ENCODE measurements at places on chromosomes 6 and 20. TPM values are rescaled to one million over a fixed set of nuclear protein-coding genes. Genes with fewer than 3 reads are reported as not detected.

The FNDC1 gene
- 0.14 TPM for total RNA-seq

The TFAP2C gene
- 71.7 TPM for total RNA-seq

The BMP7 gene
- total RNA-seq: 287 TPM

The MMP24 gene
- total RNA-seq: 2.6 TPM

The MYCT1 gene
- not detected for total RNA-seq

The PPP1R3G gene
- 0.45 TPM for total RNA-seq

The PANK2 gene
- total RNA-seq: 38.9 TPM

- DNase-seq: no peak
Measured at GRCh38 chr6:21836277-21836676, 242.7 kb downstream of the SOX4 start.

DNA sequence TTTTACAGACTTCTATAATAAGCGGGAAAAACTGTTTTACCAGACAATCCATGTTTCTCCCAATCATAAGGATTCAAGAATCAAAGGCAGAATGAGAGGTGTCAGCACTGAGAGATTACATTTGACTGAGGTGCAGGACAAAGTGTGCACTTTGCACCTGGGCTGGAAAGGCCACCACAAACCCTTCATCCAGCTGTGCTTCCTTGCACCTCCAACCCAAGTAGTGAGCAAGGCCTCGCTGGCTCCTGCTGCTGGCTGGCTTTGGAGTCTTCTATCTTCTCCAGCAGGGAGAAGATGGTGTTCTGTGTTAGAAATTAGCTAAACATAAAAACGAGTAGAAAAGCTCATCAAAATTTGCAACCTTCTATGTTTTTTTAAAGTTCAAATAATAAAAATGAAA lies 77.7 kb downstream of the CHD6 start:
- no peak for DNase-seq

DNA sequence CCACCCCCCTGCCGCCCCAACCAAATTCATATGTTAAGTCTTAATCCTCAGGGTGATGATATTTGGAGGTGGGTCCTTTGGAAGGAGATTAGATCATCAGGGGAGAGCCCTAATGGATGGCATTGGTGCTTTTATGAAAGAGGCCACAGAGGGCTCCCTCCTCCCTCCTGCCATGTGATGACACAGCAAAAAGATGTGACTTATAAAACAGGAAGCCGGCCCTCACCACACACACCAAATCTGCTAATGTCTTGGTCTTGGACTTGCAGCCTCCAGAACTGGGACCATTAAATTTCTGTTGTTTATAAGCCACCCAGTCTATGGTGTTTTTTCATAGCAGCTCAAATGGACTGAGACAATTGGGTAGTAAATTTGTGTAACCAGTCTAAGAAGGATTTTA lies 176.3 kb downstream of the ADGRG6 start:
- DNase-seq: no peak

- DNase-seq: no peak
Measured at GRCh38 chr6:149229096-149229495, 88.4 kb upstream of the TAB2 start.

DNA sequence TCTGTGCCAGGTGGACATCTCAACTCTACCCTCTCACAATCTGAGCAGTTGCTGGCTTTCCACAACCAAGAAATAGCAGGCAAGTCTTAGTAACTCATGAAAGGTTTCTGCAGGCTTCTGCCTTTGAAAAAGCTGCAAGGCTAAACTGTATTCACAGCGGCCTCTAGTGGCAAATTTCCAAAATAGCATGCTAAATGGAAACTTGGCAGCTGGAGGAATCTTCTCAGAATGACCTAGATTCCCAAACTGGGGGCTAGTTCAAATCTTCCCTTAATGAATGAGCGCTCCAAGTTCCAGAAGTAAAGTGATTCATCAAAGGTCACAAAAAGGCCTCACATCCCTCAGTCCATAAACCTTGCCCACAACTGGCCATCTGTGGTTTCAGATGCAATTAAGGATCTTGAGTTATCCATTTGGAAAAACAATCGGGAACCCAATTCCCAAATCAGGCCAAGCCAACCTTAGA lies 11.9 kb upstream of the CPNE5 start:
- no peak for DNase-seq

- no peak for DNase-seq
Measured at GRCh38 chr20:52269321-52269720, 77.7 kb upstream of the ZFP64 start.

- no peak for DNase-seq
Measured at GRCh38 chr20:33673410-33674293, 576 bp downstream of the NECAB3 start.

DNA sequence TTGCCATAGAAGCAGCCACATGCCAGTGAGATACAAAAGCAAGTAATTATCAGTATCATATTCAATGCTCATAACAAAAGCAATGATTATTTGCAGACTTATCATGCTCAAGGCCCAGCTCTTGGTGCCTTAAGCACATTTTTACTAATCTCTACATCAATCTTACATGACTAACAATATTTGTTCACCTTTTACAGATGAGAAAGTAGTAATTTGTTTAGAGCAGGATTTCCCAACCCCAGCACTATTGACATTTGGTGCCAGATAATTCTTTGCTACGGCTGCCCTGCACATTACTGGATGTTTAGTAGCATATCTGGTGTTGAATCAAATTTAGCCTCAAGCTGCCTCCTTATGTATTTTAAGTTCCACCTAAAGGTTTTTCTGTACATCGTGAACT lies 19.0 kb upstream of the DOK5 start:
- no peak for DNase-seq

DNA sequence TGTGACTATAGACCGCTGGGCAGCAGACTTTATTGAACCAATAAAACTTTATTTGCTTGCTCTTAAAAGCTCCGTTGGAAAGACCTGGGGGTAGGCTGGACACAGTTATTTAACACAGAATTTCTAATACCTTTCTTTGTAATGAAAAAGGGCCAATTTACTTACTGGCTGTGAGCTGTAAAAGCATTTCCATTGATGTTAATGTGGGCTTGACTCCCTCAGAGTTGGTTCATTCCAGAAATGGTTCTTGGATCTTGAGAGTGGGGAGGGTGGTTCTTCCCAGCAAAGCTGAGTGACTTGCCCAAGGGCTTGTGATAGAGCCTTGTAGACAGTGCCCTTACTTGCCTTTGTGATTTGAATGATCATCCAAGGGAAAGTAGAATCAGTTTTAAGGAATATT lies 100.6 kb downstream of the SOX4 start:
- DNase-seq: no peak

GRCh38 chr6:25913741-25914140 lies 16.8 kb downstream of the SLC17A2 start:
- no peak for DNase-seq

DNA sequence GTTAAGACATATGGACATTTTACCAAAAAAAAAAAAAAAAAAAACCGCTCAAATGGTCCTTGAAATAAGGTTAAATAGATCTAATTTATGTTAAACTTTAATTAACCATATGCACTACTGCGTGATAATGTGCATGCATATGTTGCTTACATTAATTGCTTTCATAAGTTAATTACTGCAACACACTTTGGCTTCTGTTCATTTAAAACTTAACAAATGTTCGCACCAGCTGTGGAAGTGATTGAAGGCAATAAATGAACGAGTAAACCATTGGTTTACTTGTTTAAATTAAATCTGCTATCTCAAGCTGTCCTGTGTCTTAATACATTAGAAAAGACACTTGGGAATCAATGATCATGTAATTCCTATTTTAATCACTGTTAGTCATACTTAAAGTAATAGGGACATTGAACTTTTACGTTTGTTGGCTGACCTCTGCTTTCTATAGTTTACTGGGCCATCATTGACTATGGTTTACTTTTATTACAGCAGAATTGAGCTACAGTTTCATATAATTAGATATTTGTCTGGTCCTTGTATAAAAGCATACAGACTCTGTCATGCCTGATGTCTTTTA lies 294.7 kb downstream of the KHDC1L start:
- DNase-seq: no peak

DNA sequence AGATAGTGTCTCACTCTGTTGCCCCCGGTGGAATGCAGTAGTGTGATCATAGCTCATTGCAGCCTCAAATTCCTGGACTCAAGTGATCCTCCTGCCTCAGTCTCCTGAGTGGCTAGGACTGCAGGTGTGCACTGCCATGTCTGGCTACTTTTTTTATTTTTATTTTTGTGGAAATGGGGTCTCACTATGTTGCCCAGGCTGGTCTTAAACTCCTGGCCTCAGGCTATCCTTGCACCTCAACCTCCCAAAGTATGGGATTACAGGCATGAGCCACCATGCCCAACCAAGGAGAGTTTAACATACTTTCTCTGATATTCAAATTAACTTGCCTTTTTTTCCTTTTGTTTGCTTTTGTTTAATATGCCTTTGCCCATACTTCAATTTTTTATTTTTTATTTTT lies 10.4 kb upstream of the ACTR5 start:
- no peak for DNase-seq

- DNase-seq: no peak
Measured at GRCh38 chr20:63273059-63273579, 506 bp downstream of the ARFGAP1 start.

- DNase-seq: no peak
Measured at GRCh38 chr6:158711264-158711663, 61.4 kb downstream of the SYTL3 start.

- DNase-seq: no peak
Measured at GRCh38 chr6:10521104-10521808, at the start of gene GCNT2. GCNT2 (plus strand) TSS chr6:10521351; CDS start chr6:10528912, 7,561 bp downstream.

- no peak for DNase-seq
Measured at GRCh38 chr20:6623989-6624388, 143.5 kb upstream of the BMP2 start.

DNA sequence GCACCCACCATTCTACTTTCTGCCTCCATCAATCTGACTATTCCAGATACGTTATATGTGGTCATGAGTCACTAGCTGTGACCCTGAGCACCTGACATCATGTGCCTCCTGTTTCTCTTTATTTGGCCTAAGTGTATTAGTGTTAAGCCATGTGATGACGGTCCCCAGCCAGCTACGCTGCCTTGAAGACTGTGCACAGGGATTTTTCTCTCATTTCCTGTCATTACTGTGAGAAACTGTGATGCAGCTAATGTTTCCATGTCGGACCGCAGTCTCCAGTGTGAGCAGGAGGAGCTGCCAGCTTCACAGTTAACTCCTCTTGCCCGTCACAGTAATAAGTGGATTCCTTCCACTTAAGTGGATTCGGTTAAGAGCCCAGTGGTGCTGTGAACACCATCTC lies 9.9 kb upstream of the SPATS1 start:
- DNase-seq: no peak

DNA sequence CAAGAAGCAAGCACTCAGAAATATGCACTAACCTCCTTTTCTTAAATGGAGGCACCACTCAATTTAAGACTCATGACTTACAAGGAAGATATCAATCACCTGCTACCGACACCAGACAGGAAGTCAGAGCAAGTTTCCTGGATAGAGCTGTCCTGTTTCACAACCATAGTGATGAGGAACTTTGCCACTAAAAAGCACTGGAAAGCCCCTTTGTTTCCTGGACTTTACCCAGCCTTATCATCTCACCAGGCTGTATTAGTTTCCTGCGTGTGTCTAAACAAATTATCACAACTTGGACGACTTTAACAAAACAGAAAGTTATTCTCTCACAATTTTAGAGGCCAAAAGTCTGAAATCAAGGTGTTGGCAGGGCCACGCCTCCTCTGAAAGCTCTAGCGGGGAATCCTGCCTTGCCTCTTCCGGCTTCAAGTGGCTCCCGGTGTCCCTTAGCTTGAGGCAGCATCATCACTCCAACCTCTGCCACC lies 253.8 kb upstream of the STXBP5 start:
- no peak for DNase-seq

- DNase-seq: no peak
Measured at GRCh38 chr6:106643061-106643460, 13.7 kb downstream of the QRSL1 start.

DNA sequence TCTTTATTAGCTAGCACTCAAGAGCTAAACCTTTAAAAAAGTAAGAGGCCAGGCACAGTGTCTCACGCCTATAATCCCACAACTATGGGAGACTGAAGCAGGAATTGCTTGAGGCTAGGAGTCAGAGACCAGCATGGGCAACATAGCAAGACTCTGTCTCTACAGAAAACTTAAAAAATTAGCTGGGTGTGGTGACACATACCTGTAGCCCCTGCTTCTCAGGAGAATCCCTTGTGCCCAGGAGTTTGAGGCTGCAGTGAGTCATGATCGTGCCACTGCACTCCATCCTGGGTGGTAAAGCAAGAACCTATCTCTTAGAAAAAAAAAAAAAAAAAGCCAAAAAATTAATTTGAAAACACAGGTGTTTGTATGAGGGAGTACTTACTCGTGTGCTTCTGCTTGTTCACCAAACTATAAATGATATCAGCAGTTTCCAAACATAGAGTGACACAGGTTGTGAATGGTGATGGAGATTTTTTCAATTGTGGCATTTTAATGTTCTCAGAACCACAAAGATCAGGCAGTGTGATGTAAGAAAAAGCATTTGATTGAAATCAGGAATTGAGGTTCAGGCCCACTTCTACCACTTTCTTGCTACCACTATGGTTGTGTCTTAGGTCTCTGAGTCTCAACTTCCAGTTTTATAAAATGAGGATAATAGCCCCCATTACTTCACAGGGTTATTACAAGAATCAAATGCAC lies 104.9 kb downstream of the FOXO3 start:
- no peak for DNase-seq

DNA sequence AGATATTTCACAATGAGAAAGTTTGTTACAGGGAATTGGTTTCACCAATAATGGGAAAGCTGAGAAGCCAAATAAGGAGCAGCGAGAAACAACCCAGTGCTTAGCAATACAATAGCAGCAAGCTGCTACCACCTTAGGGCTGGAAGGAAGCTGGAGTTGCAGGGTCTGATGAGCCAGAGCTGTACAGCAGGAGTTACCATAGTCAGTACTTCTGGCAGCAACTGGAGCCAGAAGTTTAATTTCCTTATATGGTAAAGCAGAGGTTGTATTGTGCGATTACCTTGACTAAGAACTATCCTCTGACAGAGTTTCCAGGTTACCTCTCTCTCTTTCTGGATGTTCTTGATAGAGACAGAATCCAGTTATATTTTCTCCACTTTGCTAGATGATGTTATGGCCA lies 137.1 kb upstream of the OLIG3 start:
- no peak for DNase-seq
